Aortic smooth muscle cell (primary cell): ENCODE measurements at places on chromosomes 7 and 10. TPM values are rescaled to one million over a fixed set of nuclear protein-coding genes. Genes with fewer than 3 reads are reported as not detected.

The MINDY4 gene
- 6.6 and 8.1 TPM in 2 replicates for total RNA-seq

The RAPGEF5 gene
- total RNA-seq: 39.3 and 48.9 TPM in 2 replicates

The UCMA gene
- total RNA-seq: not detected in 2 replicates

The HTR5A gene
- total RNA-seq: not detected in 2 replicates

The ASB10 gene
- not detected in 2 replicates for total RNA-seq

The PAX2 gene
- not detected in 2 replicates for total RNA-seq

The NPY gene
- total RNA-seq: not detected in 2 replicates
